Heart left ventricle (tissue), 16 donors: ENCODE measurements at places on chromosomes 13 and 19. TPM values are rescaled to one million over a fixed set of nuclear protein-coding genes. Genes with fewer than 3 reads are reported as not detected.
A peak's percentile ranks its signal among the peaks of the same experiment; 100 is the strongest.

Gene EPN1
- 226 TPM for total RNA-seq

Gene ZNF296
- 0.44 TPM for total RNA-seq

GRCh38 chr19:46978171-46978869 lies 41.3 kb upstream of the NPAS1 start:
- peak; percentile 23 for DNase-seq

Gene KLK10
- total RNA-seq, result 0.20 TPM

Gene ZNF492
- 0.24 TPM for total RNA-seq
